ENCODE measurements at places on chromosomes 1 and 21.

DNA sequence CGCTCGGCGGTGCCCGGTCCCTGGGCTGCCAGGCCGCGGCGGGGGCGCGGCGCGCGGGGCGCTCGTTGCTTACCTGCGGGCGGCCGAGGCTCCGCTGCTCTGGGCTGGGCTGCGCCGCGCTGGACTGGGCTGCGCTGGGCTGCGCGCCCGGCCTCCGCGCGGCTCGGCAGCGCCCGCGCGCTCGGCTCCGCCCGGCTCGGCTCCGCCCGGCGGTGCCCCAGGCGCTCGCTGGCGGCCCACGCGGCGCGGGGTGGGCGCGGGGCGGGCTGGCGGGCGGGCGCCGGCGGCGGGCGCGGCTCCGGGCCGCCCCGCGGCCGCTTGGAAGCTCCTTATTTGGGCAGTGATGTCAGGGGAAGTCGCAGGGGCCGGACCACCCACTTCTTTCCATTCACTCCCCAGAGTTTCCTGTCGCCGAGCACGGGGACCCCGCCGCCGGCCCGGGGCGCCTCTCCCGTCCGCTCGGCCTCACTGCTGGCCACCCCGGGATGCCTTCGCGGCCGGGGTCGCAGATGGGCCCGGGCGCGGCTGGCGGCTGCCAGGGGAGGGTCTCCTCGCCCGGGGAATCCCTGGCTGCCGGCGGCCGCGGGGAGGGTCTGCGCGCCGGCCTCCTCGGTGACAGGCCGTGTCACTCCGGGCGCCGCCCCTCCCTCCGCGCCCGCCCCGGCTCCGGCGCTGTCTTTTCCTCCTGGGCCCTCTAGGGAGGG is 177.7 kb upstream of the EDN2 start:
- DNase-seq: peak; percentile 85

- no peak for DNase-seq
Measured at GRCh38 chr1:51574796-51575195, 42.1 kb upstream of the OSBPL9 start.

DNA sequence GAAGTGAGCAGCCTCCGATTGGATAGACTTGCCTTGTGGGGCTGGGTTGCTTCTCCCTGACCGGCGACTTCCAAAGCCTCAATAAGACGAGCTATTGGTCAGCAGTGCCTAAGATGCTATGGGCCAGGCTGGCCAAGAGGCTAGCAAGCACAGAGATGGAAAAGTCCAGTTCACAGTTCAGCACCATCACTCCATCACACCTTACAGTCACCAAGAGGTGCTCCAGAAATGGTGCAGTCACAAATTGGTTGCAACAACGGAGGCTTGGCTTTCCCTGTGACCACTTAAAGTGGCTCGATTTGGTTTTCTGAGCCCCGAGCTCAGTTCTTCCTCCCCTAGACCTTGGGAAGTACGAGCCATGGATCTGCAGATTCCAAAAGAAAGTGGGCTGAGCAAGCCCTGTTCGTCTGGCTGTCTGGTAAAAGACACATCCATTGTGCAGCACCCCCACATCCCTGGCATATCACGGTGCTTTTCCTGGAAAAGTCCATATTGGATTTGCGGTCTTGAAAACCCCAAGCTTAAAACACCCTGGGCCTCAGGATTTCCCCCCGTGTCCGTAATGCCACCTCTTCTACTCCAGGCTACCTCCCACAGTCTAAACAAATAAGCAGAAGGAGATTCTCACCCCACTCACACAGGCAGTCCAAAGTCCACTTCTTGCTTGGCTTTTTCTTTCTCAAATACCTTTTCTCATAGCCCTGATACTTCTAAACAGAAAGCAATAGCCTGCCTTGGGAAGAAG is 1.3 kb downstream of the SLAMF1 start:
- no peak for DNase-seq

GRCh38 chr1:20710469-20711284 is 7.1 kb downstream of the KIF17 start:
- DNase-seq: no peak

DNA sequence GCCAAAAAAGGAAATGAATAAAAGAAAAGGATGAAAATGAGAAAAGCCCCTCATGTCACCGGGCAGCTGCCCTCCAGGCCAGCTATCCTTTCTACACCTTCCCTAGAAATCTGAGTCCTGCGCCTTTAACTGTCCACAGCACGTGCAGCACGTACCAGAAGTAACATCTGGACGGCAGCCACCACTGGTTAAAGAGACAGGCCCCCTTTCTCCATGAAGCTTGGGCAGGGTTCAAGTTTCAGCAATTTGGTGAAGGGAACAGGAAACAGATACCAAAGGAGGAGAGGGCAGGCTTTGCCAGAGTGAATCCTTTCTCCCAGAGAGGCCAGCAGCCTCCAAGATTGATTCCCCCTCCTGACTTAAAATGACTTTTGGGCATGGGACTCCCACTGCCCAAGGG is 3.6 kb upstream of the KIAA2013 start:
- no peak for DNase-seq

DNA sequence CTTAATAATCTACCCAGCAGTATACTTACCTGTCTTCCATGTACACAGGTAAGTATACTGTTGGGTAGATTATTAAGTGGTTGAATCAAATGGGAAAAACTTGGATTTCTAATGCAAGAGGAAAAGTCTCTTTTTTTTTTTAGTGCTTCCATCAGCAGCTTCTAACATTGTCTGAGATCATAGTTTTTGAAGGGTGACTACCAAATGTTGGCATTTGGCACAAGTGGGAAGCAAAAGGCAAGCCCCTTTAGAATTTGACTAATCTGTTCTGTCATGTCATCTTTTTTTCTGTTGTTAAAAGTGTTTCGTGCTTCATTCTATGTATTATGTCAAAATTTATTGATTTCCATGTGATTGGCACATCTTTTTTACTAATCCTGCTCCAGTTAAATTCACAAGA is 547 bp downstream of the FMO1 start:
- no peak for DNase-seq

GRCh38 chr1:220347654-220348175 is 75.5 kb upstream of the RAB3GAP2 start:
- DNase-seq: no peak

- DNase-seq: no peak
Measured at GRCh38 chr1:216528816-216529215, 105.6 kb upstream of the USH2A start.

DNA sequence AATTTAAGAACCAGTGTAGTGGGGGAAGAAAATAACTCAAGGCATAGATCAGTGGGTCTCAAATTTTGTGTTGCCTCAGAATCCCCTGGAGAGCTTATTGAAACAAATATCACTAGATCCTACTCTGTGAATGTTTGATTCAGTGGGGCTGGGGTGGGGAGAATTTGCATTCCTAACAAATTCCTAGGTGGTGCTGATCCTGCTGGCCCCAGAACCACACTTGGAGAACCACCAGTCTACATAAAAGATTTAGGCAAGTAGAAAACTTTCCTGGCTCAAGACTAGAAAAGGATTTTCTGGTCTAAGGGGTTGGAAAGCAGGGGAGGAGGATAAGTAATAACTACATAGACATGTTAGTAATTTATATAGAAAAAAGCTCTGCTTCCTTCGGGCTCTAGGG is 34.1 kb upstream of the C1orf21 start:
- no peak for DNase-seq

DNA sequence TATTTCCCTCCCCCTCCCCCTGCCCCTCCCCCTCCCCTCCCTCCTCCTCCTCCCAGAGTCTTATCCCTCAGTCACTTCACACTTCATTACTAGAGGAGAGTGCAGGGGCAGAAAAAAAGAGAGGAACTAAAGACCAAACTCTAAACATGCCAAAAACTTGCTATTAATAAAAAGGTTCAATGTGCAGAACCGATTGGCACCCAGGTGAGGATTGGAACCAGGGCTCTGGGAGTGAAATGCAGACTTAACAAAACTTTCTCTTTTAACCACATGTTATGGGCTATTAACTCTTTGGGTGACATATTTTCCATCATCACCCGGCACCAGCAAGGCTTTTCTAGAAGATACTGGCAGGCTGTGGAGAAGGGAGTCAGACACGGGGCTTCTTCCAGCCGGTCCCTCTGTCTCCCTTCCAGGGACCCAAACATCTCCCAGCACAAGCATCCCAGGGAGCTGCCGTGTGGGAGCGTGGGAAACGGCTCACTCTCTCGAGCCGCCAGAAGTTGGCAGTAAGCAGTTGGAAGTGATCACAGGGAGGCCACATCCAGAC is 13.6 kb downstream of the NID1 start:
- DNase-seq: no peak

DNA sequence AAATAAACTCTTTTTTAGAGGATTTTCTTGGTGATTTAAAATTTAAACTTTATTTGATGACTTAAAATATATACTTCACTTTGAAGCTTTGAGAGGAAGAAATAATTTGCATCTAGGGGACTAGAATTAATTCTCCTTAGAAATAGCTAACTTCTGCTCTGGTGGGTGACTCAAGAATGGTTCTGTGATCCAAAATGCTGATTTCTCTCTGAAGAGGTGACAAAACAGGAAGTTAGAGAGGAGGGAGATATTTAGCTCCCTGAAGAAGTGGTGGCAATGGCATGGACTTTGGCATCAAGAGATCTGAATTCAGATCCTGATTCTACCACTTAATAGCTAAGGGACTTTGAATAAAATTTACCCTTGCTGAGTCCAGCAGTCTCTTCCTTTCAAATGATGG is 125.8 kb upstream of the ATP1B1 start:
- no peak for DNase-seq

DNA sequence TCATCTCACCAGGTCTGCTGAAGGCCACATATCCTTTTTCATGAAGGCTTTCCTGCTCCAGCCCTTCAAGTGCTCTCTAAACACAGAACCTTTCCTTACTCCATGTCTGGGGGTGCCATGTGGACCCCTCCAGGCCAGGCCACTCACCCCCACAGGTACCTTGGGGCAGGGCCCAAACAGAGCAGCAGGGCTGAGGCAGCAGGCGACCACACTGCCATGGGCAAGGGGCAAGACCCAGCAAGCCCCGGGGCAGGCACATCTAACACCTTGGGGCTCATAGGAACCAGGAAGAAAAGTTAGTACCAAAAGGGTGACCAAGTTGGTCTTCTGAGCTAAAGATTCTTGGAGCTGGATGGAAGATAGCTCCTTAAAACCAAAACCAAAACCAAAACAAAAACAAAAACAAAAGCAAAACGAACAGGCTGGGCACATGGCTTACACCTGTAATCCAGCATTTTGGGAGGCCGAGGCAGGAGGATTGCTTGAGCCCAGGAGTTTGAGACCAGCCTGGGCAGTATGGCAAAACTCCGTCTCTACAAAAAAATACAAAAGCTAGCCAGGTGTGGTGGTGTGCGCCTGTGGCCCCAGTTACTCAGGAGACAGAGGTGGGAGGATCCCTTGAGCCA is 63.7 kb downstream of the MRPL37 start:
- DNase-seq: no peak

GRCh38 chr1:178037510-178038253 is 56.2 kb upstream of the RASAL2 start:
- DNase-seq: peak; percentile 80

DNA sequence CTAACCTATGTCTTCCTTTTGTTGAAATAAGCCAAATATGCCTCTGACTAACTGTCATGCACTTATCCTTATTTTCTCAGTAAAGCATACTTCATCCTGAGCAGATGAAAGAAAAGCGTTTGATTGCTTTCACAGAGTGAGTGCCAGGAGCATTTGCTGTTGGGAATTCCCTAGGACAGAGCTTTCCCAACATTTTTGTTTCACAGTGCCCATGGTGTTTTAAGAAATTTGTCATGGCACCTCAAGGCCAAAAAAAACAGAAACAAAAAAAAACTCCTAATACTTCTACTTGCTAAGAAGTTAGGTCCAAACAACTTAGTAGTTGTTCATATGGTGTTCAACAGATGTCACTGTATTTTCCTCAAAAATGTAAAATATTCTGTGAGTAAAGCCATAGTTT is 120.8 kb upstream of the BMP8A start:
- DNase-seq: no peak

GRCh38 chr1:91015794-91016550 is 5.9 kb downstream of the ZNF644 start:
- no peak for DNase-seq

- DNase-seq: no peak
Measured at GRCh38 chr1:243903041-243903440, 53.0 kb upstream of the AKT3 start.

GRCh38 chr1:175124861-175125260 is 57.2 kb downstream of the TNN start:
- DNase-seq: no peak

DNA sequence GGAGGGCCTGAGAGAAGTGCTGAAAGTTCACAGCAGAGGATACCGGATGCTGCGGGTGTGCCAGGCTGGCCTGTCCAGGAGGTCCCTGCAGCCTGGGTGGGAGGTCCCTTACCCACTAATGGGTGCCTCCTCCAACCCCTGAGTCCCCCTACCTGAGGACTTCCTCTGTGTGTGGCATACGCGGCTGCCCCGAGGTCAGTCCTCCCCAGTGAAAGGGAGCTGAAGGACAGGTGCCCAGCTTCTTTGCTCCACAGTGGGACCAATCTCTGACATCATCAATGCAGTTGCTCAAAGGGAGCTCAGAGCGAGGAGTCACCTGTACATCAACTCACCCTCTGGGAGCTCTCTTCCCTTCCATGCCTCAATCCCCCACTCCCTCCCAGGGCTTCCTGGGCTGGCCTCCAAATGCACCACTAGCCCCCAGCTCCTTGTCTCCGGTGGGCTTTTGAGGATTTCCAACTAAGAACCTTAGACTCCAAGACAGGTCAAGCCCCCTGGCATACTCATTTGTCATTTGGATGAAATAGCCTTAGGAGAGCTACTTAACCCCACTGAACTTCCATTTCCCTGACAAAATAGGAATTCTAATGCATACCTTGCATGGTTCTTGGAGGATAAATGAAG is 53.9 kb downstream of the PDE9A start:
- DNase-seq: no peak

- no peak for DNase-seq
Measured at GRCh38 chr1:74222701-74223100, 12.5 kb upstream of the TNNI3K start.

GRCh38 chr1:24591781-24592180 is 35.9 kb downstream of the NCMAP start:
- DNase-seq: no peak

- no peak for DNase-seq
Measured at GRCh38 chr1:219086956-219087469, 86.7 kb upstream of the LYPLAL1 start.

- peak; percentile 17 for DNase-seq
Measured at GRCh38 chr1:54971317-54971791, 9.1 kb upstream of the TMEM61 start.

GRCh38 chr1:226223157-226223785 is at the start of gene MIXL1:
MIXL1 (plus strand) TSS chr1:226223664; CDS start chr1:226223682, 18 bp downstream.
- DNase-seq: peak; percentile 67
